ENCODE measurements at places on chromosomes 11 and 22.

GRCh38 chr22:31083377-31083768, 2.3 kb downstream of the SMTN start:
- no peak for DNase-seq

- no peak for DNase-seq
Measured at GRCh38 chr11:2797741-2798361, 87.7 kb downstream of the CDKN1C start.

GRCh38 chr11:125088576-125089455, 22.6 kb downstream of the TMEM218 start:
- DNase-seq = no peak

- DNase-seq = no peak
Measured at GRCh38 chr22:50260801-50261614, 475 bp downstream of the MAPK12 start.

DNA sequence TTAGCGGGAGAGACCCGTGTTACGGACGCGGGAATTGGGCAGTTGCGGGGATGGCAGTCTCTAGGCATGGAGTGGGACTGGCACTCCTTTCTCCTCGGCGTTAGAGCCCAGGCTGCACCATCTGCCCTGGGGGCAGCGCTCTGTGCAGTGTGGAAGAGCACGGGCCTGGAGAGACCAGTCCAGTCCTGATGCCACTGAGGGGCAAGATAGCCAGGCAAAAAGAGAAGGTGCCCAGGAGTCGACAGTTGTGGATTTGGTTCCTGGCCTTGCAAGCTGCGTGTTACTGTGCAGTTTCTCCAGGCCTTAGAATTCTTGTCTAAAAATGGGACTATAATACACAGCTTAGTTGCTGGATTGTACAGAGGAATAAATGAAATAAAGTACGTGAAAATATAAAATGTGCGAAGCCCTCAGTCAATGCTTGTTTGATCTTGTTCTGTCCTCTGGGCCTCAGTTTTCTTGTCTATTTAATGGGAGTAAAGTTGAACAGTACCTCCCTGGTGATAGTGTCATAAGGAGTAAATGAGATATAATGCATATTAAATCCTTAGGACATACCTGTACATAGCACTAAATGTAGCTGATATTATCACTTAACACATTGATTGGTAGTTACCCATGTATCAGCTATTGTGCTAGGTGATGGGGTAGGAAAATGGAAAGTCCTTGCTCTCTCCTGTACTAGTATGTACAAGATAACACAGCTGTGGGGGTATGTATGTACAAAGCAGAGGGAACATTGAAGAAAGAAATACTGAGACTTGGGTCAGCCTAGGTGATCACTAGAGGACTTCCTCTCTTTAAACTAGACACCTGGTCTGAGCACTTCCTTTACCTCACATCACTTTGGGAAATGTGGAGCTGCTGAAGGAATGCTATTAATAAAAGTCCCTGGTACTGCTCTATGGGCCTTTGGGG, 1.2 kb downstream of the ATXN10 start:
- no peak for DNase-seq

GRCh38 chr22:21902296-21903087, 35.0 kb upstream of the MAPK1 start:
- no peak for DNase-seq

GRCh38 chr11:12045914-12046635, 37.6 kb upstream of the DKK3 start:
- DNase-seq = no peak

- DNase-seq = no peak
Measured at GRCh38 chr22:50222508-50222907, 21.7 kb downstream of the SELENOO start.

DNA sequence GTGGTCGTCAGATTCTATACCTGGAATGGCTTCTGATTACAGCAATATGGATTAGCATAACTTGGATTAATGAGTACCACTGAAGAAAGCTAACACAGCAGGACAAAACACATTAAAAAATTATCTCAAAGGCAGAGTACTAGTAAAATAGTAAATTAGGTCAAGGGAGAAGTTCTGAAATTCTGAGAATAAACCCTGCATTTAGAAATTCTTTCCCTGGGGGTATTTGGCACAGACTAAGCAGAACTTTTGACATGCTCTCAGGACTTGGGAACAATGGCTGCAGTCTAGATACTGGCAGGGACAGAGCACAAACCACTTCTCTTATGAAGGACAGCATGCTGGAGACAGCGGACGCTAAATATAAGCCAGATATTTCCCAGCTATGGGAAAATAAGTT, 85.6 kb upstream of the GRIA4 start:
- no peak for DNase-seq

GRCh38 chr22:40444178-40444831, 73.9 kb downstream of the SGSM3 start:
- DNase-seq = no peak

GRCh38 chr22:45235851-45236342, 4.8 kb downstream of the KIAA0930 start:
- peak; percentile 67 for DNase-seq

DNA sequence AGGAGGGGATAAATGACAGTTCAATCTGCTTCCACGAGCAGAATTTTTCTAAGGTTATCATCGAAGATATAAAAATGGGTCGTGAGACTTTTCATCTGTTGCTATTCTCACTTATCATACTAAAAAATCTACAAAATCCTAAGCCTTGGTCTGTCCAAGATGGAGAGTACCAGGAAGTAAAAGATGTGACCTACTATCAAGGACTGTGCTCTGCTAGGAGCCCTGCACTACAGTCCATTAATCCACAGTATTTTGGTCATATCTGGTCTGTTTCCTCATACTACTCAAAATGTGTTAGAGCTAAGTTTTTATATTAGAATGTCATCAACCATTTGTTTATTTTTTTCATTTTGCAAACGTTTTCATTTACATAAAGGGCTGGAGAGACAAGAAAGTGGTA, 79.4 kb downstream of the DDIAS start:
- no peak for DNase-seq

DNA sequence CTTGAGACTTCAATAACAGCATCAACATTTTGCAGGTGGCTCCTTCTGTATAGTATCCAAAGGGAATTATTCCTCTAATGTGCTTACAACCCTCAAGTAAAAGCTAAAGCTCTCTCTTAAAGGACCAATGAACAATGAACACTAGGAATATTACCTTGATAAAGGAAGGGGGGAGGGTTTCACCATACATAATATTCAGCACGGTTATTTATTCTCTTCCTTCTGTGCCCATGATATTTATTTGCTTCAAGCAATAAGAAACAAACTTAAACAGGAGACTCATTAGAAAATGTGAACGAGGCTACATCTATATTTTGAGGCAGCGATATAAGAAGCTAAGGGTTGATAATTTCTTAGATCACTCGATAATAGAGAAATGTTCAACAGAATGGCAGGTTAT, 21.2 kb downstream of the BLID start:
- no peak for DNase-seq

- DNase-seq = no peak
Measured at GRCh38 chr22:48096851-48097665, 1334.6 kb downstream of the TBC1D22A start.

- DNase-seq = no peak
Measured at GRCh38 chr11:126432065-126432461, 76.6 kb downstream of the ST3GAL4 start.

GRCh38 chr11:17066691-17067090, 10.8 kb downstream of the RPS13 start:
- DNase-seq = no peak

GRCh38 chr22:49142296-49142695, 685.4 kb downstream of the BRD1 start:
- DNase-seq = no peak

Data from germinal center (tissue), 1 donor.